GM12891 (cell line): ENCODE measurements at places on chromosomes 12 and 14.
A peak's percentile ranks its signal among the peaks of the same experiment; 100 is the strongest.

DNA sequence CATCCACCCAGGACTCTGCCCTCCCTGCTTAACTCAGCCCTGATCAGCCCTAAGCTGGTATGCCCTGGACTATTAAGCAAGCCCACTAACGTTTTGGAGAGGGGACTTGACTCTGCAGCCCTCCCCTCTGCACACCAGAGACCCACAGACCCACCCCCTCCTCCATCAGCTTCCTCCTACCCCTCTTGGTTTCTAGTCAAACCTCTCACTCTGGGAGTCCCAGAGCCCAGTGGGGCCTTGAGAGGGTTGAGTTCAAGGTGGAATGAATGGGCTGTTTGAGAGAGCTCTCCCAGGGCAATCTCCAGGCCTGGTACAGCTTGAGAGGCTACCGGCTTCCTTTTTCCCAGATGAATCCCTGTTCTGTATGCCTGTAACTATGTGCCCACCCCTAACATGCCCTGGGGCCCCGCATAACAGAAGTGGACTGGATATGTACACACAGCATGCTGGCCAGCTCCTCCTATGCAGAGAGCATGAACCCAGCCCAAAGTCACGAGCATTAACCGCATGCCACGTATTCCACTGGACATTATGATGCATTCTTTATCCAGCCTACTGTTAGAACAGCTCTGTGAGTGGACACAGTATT is 43.6 kb downstream of the IRF2BPL start:
- DNase-seq, result no peak

GRCh38 chr14:85333313-85333712 is 196.6 kb upstream of the FLRT2 start:
- DNase-seq, result no peak

DNA sequence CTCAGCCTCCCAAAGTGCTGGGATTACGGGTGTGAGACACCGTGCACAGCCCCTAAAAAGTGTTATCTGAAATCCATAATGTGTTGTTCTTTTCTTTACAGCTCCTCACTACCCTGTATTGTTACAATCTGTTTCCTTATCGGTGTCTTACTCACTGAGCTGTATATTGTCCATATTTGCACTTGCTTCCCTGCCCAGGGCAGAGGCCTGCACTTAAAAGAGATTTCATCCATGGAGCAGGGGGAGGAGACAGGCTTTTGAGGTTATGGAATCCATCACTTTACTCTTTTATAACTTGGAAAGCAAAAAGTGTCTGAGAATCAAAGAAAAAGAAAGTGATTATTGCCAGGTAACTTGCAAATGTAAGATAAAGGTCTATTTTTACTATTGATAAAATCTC is 251.0 kb downstream of the DIO2 start:
- no peak for DNase-seq

- no peak for DNase-seq
Measured at GRCh38 chr14:104585966-104586697, 6.6 kb downstream of the C14orf180 start.

DNA sequence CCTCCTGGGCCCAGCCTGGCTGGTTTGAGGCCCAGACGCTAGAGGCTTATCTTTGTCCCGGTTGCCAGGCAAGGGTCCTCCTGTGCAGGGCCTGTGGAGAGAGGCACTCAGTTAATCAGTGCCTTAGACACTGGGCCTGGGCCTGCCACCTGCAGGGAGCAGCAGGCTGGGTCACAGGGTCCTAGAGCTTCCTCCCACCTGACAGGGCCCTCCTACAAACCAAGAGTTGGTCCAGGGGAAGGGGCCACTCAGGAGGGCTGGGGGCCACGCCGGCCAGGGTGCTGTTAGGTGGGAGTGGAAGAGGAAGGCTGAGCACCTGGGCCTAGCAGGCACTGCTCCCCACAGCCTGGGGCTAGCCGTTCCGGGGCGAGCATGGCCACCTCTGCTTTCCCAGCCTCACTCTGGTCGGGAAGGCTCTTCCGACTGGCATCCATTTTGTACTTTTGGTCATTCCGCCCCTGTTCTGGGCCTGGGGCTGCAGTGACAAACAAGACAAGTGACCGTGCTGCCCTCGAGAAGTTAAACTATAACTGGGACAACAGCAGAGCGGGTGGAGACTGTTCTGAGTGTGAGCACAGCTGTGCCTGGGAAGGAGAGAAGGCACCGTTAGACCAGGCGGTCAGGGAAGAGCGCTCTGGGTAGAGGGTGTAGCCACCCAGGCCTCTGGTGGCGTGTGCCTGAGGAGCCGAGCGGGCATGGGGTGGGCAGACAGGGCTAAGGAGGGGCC is 27.2 kb downstream of the FBRSL1 start:
- DNase-seq, result no peak

DNA sequence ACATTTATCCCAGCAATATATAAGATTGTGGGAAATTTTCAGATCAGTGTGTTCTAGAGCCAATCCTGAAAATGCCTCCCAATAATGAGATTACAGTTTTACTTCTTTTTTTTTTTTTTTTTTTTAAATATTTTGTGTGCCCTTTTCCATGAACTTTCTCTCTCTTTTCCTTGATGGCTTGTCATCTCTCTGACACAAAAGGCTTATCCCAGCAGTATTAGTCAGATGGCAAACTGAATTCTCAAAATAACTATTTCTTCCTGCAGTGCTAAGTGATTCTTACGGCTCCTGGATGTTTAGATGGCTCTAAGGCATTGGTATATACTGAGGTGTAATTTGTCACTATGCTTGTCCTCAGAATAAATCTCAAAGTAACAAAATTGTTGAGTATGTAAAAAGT is 86.7 kb downstream of the LRP6 start:
- DNase-seq, result no peak

GRCh38 chr12:8907513-8907912 is 6.8 kb upstream of the PHC1 start:
- no peak for DNase-seq

- DNase-seq, result peak; percentile 52
Measured at GRCh38 chr12:6662602-6662905, 365 bp downstream of the ING4 start.

- no peak for DNase-seq
Measured at GRCh38 chr12:109115758-109116610, at the start of gene ACACB. TSS of gene ACACB (plus strand) at chr12:109116587. CDS start at chr12:109139406, 22,819 bp downstream.

GRCh38 chr14:100872259-100873095 is 31.0 kb downstream of the RTL1 start:
- no peak for DNase-seq
